ENCODE measurements at places on chromosomes 13 and 19. TPM values are rescaled to one million over a fixed set of nuclear protein-coding genes. Genes with fewer than 3 reads are reported as not detected.

The SCAMP4 gene
- 22.6 TPM for total RNA-seq

The ZNF253 gene
- 2.9 TPM for total RNA-seq

The CAPN12 gene
- total RNA-seq: 7.7 TPM

The F10 gene
- not detected for total RNA-seq

The PTH2 gene
- not detected for total RNA-seq

The GARIN5A gene
- total RNA-seq: 0.21 TPM
